ENCODE measurements at places on chromosomes 12 and 14. TPM values are rescaled to one million over a fixed set of nuclear protein-coding genes. Genes with fewer than 3 reads are reported as not detected.

- H3K4me3 ChIP-seq: peak overlapping the region; percentile 82
- peaks cover 7% of the 10 kb centered on the region for H3K36me3 ChIP-seq
- H3K27me3 ChIP-seq: no peaks in the 10 kb centered on the region
Measured at GRCh38 chr12:10213168-10214135, 775 bp downstream of the GABARAPL1 start.

- H3K27me3 ChIP-seq: no peaks in the 10 kb centered on the region
- no peak overlapping the region for H3K27ac ChIP-seq
- no peak overlapping the region for H3K4me3 ChIP-seq
Measured at GRCh38 chr12:89278169-89278568, 74.1 kb downstream of the DUSP6 start.

DNA sequence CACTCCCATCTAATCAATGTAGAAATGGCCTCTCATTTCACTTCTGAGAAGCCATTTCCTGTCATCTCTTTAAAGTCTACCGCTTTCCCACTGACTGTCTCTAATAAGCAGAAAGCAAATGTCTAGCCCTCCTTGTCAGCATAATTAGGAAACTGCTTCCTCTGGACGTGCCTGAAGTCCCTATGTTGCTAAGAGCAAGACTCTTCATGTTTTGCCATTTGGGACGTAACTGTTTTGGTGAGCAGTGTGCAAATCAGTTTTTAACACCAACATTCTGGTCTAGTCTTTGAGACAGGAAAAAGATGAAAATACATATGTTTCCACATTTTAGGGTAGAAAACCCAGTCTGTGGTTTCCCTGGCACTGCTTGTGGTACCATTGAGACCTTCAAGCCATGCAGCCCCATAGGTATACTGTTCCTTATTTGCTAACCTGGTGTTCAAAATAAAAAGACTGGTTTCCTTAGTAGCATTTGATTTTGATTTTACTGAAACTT is 22.2 kb downstream of the IFNG start:
- no peak overlapping the region for H3K27ac ChIP-seq
- H3K4me3 ChIP-seq: no peak overlapping the region
- no peak for DNase-seq
- H3K36me3 ChIP-seq: no peaks in the 10 kb centered on the region
- no peaks in the 10 kb centered on the region for H3K4me1 ChIP-seq
- H3K27me3 ChIP-seq: no peaks in the 10 kb centered on the region

DNA sequence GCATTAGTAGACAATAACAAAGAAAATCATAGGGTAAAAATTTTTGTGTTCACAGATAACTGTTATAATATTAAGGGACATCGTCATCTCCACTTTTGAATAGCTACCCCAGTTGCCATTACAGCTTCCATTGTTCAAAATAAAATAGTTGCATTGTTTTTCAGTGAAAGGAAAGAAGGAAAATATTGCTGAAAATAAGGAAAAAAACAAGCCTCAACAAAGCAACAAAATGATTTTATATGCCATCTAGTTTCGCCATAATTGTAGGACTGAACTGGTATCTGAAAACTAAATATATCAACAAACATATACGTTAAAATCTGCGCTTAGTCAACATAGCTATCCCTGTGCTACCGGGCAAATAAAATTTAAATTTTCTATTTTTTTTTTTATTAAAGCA is 3.3 kb downstream of the CDK17 start:
- no peaks in the 10 kb centered on the region for H3K36me3 ChIP-seq
- peak overlapping the region; percentile 100 for H3K27ac ChIP-seq
- no peaks in the 10 kb centered on the region for H3K27me3 ChIP-seq
- no peak for DNase-seq
- no peak overlapping the region for H3K4me3 ChIP-seq

CLEC2B gene
- polyA plus RNA-seq: 33.8 TPM

- DNase-seq: no peak
- H3K36me3 ChIP-seq: no peaks in the 10 kb centered on the region
- no peak overlapping the region for H3K4me3 ChIP-seq
Measured at GRCh38 chr12:38736821-38737220, 168.6 kb downstream of the CPNE8 start.

- H3K4me3 ChIP-seq: no peak overlapping the region
- H3K36me3 ChIP-seq: no peaks in the 10 kb centered on the region
- no peaks in the 10 kb centered on the region for H3K4me1 ChIP-seq
- H3K27ac ChIP-seq: no peak overlapping the region
Measured at GRCh38 chr14:56603648-56604047, 24.1 kb downstream of the TMEM260 start.
